ENCODE measurements at places on chromosomes 16 and 17.

- DNase-seq, result no peak
Observed at GRCh38 chr17:77325577-77326075, 184.9 kb downstream of the SEC14L1 start.

GRCh38 chr17:1260086-1260769, 10.0 kb upstream of the BHLHA9 start:
- no peak for DNase-seq

GRCh38 chr16:87474566-87474996, 18.2 kb downstream of the ZCCHC14 start:
- no peak for DNase-seq

DNA sequence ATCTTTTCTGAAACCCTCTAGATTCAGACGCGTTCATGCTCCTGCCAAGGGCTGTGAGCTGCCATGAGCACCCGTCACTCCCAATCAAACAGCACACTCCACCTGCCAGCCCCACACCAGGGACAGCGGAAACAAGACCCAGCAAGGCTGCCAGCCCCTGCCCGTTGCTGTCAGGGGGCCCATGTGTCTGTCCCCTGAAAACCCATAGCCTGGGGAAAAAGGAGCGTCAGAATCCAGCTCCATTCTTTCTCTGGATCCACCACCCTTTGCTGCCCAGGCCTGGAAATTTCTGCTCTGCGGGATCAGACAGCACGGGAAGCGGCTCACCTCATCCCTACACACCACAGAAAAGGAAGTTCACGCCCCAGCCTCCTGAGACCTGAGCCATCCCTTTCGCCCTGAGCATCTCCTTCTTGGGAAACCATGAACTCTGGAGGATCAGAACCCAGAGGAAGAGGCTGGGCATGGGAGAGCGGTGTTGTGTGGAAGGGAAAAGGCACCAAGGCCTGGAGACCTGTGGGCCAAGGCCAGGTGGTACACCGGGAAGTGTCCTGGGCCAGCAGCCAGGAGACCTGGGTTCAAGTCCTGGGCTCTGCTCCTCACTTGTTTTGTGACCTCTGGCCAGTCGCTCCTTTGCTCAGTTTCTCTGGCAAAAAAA, 51.5 kb upstream of the RCVRN start:
- no peak for DNase-seq

DNA sequence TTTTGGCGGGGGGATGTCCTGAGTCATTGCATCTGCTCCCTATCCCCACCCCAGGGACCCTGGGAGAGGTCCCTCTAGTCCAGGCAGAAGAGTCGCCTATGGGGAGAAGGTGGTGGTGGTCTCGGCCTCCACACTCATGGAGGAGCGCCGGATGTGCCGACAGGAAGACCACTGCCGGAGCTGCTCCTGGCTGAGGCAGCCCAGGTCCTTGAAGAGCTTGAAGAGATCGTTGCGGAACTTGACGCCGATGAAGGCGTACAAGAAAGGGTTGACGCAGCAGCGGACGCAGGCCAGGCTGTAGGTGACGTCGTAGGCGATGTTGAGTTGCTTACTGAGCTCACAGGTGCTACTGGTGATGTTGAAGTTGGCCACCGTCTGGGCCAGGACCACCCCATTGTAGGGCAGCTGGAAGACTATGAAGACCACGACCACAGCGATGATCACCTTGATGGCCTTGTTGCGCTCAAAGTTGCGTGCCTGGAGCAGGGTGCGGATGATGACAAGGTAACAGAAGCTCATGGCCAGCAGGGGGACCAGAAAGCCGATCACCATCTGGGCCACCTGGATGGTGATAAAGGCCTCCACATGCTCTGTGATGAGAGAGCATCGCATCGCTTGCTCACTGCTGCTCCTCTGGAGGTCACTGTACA, 10.5 kb downstream of the CCR7 start:
- DNase-seq, result no peak

- no peak for DNase-seq
Observed at GRCh38 chr17:64083093-64083492, 46.9 kb downstream of the ERN1 start.

- no peak for DNase-seq
Observed at GRCh38 chr17:2212400-2212981, 91.1 kb downstream of the SMG6 start.

DNA sequence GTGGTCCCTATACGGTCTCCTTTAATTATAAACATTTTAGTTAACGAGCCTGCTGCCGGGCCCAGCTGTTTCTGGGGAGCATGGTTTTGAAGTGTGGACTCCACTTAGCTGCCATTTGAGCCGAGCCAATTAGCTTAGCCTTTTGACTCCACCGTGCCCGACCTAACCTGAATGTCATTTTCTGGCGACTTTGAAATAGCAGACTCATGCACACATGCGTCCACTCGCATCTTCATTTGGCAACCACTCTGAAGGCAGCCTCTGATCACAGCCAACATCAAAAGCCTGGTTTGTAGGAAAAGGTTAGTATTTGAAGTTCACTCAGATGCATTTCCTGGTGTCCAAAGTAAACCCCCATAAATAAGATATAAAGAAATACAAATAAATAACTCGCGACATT, 16.8 kb downstream of the AXIN2 start:
- DNase-seq, result no peak

DNA sequence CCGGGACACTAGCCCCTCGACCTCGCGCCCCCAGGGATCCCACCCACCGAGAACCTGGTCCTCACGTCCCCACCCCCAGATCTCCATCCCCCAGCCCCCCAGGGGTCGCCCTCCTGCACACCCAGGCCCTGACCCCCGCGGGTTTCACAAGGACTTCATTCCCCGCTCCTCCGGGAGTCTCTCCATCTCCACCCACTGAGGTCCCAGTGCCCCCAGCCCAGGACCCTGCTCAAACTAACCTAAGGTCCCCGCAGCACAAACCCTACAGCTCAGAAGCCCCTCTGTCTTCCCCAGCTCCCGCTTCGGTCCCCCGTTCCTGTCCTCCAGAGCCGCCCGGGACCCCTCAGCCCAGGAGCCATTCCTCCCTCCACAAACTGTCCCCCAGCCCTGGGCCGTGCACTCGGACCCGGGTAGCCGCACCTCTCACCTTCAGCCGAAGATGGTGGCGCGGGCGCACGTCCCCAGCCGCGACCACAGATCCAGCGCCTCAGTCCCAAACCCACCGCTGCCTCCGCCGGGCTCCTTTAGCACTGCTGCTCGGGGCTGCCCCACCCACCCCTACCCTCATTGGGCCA, at the start of gene MYH10:
Gene MYH10, minus strand, starts transcription at position 499 of the 575 bp plus-strand sequence. CDS start 7,479 bp downstream, outside the sequence.
- no peak for DNase-seq

- no peak for DNase-seq
Observed at GRCh38 chr17:1975573-1975972, 49.6 kb downstream of the RTN4RL1 start.

DNA sequence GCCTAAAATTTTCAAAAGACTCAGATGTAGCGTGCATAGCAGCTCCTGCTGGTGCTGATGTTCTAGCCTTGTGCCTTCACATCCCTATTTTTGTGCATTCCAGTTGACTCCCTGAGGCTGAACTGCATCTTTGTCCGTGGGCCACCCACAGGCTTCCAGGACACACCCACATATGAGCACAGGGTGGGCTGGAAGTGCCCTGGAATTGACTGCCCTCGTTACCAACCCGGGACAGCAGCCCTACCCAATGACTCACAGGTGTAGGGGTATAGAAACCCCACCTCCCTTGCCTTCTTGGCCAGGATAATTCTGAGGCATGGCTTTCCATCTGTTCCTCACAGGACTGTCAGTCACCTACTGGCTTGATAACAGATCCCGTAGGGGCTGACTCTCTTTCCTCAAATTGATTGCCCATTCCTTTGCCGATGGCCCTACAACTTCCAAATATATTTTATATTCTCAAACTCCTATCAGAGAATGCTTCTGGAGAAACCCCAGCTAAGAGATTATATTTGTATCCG, 65.9 kb upstream of the CDH13 start:
- no peak for DNase-seq

DNA sequence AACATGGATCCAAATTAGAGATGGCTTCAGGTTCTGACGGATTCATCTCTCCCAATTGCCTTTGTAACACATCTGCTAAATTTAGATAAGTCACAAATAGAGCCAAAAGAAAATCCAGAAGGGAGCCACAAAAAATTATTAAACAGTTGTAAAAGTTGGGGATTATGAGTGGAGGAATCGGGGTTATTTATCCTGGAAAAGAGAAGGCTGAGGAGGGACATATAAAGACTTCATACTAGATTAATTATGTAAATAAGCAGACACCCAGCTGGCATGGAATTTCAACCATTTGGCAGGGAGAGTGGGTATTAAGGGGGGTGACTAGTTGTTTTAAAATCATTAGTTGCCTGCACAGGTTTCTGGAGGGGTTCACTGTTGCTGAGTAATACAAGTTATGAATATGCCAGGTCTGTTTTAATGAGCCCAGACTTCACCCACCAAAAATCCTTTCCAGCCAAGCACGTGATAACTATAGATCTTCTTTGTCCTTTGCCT, 89.6 kb downstream of the CDH13 start:
- DNase-seq, result no peak

- no peak for DNase-seq
Observed at GRCh38 chr17:62862251-62862650, 54.1 kb upstream of the MARCHF10 start.

DNA sequence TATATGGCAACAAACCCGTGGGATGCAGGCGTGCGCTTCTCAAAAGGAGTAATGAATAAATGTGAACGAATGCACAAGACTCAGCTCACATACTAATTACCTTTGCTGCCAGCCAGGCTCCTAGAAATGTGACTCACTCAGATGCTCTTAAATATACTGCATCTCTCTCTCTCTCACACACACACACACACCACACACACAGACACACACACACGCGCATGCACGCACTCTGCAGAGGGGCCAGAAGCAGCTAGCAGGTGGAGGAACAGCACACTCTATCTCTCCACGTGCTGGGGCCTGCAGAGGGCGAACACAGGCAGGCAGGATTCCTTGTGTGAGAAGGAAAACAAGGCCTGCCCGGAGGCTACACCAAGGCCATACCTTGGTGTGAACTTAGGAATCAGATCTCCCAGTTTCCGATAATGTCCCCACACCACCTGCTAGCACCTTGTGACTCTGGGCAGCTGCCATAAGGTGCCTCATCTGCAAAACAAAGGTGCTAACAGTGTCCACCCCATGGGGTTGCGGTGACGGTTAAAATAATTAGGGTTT, 5.3 kb downstream of the GPRC5B start:
- DNase-seq, result no peak

- DNase-seq, result no peak
Observed at GRCh38 chr16:66917741-66918140, 944 bp downstream of the CDH16 start.

GRCh38 chr17:36641331-36641876, 40.0 kb downstream of the MRM1 start:
- DNase-seq, result no peak

GRCh38 chr16:10926867-10927266, 15.4 kb downstream of the DEXI start:
- DNase-seq, result no peak

DNA sequence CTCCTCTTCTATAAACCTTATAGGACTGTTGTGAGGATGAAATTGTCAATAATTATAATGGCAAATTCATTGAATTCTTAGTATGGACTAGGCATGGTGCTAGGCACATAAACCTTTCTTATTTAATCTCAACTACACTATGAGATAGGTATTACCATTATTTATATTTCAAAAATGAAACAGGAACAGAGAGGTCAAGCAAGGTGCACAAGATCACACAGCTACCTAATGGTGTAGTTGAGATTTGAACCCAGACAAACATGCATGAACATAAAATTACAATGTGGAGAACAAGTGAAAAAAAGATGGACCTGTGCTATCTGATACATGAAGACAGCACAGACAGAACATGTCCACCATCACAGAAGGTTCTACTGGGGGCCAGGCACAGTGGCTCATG, 156.7 kb downstream of the AXIN2 start:
- no peak for DNase-seq

- no peak for DNase-seq
Observed at GRCh38 chr16:57115514-57116182, 23.3 kb downstream of the CPNE2 start.

DNA sequence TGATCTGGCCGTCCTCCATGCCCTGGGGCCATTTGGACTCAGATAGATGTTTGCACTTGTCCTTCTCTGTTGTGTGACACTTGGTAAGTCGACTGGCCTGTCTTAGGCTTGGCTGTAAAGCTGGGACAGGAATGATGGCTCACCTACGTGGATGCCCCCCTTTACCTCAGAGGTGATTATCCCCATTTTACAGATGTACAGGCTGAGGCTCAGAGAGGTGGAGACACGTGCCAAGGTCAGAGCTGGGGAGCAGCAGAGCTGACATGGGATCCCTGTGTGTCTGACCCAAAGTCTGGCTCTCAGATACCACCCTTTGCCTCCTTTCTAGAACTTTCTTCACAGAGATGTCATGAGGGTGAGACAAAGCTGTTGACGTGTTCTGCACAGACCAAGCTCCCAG, 71.3 kb upstream of the CIBAR2 start:
- DNase-seq, result no peak

- no peak for DNase-seq
Observed at GRCh38 chr16:15950869-15951268, 1.5 kb downstream of the ABCC1 start.

- DNase-seq, result no peak
Observed at GRCh38 chr16:72198021-72198711, 26.2 kb upstream of the PMFBP1 start.

Data from activated naive CD4-positive, alpha-beta T cell (primary cell).